ENCODE measurements at places on chromosomes 13 and 19.

DNA sequence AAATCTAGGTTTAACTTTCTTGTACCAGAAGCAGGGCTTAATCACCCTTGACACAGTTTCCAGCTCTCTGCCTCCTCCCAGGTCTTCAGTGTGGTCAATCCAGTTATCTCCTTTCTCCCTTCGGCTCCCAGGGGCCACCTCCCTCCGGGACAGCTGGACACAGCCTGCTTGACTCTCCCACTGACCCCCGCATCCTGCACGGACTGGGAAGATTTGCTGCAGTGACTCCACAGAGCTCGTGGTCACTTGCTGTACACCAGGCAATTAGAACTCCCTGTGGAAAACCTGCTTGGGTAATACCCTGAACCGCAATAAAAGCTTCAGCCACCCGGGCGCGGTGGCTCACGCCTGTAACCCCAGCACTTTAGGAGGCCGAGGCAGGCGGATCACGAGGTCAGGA, 116.5 kb downstream of the NUFIP1 start:
- no peak for DNase-seq

GRCh38 chr13:98254513-98254912, 77.4 kb upstream of the RNF113B start:
- no peak for DNase-seq

DNA sequence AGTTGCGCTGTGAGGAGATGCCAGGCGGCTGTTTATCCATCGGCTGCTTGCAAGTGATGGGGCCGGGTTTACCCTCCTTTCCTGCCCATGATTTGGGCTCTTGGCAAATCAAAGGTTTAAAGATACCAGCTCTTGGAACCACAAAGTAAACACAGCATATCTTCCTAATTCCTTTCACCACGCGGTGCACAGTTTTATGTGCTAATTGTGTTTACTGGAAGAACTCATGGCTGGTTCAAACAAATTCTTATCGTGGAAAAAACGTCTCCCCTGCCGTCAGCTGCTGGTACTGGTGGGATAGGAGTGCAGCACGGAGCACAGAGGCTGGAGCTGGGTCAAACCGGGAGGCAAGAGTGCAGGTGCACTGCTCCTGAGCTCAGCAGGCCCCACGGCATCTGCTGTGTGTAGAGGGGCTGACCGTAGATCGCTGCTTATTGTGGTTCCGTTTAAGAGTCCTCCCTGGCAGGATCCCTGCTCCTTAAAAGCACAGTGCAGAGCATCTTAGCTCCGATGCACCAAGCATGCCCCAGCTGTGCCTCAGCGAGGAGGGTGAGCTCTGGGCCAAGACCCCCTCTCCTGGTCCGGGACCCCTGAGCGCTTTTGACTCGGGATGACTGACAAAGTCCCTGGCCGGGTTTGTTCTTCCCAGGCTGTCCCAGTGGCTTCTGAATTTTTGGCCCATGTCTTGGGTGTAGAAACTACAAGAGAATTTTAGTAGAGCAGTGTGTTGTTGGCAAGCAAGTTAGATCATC, 51.3 kb upstream of the GAS6 start:
- peak; percentile 44 for DNase-seq

DNA sequence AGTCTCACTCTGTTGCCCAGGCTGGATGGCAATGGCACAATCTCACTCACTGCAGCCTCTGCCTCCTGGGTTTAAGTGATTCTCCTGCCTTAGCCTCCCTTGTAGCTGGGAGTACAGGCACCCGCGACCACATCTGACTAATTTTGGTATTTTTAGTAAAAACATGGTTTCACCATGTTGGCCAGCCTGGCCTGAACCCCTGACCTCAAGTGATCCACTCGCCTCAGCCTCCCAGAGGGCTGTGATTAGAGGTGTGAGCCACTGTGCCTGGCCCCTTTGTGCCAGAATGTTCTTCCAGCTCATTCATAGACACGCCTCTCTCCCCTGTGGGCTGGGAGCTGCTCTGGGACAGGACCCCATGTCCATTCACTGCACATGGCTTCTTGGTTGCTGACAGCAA, 9.1 kb downstream of the MYDGF start:
- DNase-seq, result no peak

DNA sequence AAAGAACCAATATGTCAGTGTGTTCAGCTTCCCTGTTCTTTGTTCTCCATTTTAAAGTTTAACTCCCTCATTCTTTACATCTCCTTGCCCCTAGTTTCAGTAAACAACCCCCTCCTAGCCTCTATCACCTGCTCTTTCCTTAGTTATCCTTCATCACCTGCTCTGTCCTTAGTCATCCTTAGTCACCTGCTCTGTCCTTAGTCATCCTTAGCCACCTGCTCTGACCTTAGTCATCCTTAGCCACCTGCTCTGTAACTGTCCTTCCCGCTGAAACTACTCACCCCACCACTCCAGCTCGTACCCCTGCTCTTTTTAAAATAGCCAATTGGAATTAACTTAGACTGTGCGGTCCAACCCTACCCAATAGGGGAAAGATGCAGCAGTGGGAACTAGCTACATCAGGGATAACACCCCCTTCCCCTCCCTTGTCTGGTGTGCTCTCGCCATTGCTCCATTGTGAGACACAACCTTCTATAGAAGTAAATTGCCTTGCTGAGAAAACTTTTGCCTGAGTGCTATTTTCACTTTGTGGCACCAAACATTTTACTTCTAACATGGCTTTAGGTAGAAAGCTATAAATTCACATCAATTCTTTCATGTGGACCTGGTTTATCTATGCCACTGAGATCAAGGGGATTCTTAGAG, 16.2 kb downstream of the EDNRB start:
- DNase-seq, result no peak

DNA sequence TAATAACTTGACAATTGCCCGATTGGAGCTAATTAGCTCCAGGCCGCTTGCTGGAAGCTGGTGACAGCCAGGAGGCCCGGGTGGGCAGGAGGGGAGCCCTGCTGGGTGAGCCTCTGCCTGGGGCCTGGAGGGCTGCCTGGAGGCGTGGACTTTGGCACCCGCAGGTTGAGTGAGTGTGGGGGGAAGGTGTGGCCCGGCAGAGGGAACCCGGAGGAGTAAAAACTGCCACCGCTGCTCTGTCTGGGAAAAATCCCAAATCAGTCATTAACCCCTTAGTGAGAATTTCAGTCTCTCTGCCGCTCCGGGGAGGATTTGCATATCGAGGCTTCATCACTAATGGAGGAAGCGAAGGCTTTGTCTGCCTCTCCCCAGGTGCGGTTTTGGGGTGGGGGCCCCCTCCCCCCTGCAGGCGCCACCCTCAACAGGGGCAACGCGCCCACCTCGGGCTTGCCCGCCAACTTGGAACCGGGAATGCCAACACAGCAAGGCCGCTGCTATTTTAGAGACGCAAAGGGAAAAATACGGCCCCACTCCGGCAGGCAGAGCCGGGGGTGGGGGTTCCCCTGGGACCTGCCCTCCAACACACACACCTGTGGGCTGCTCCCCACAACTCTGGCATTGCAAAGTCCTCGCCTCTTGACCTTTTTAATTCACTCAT, 6.2 kb downstream of the EFNA2 start:
- no peak for DNase-seq

DNA sequence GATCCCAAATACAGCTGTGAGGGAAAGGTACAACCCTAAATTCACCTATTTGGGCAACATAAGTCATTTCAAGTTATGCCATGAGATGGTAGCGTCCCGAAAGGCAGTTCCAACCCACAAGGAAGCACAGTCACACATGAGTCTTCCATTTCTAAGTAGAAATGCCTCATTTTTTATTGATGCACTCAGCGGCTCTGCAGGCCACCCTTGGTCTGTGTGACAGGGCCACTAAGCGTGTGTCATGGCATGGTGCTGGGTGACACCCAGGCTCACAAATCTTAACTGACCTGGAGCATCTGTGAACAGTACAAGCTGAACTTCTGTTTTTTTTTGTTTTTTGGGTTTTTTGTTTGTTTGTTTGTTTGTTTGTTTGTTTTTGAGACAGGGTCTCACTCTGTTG, 15.1 kb downstream of the RAB20 start:
- DNase-seq, result no peak

GRCh38 chr19:18231775-18232174, 5.5 kb upstream of the PDE4C start:
- DNase-seq, result no peak

DNA sequence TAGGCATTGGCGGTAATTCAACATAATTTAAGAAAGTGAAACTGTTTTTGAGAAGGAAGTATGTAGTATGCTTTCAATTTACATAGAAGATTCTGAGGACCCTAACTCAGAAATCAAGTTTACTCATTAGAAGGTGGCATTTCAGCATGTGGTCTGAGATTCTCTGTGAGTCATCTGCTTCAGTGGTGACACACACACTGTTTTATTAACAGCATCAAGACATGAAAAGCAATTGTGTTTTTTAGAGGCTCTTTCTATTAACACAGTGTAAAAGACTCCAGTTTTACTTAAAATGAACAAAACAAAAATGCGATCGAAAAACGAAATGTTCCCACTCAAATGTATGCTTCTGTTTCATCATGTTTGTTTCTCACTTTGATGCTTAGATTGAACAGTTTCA, 802.1 kb upstream of the SLITRK6 start:
- DNase-seq, result peak; percentile 16
